ENCODE measurements at places on chromosomes 5 and 9. TPM values are rescaled to one million over a fixed set of nuclear protein-coding genes. Genes with fewer than 3 reads are reported as not detected.

- no peak for DNase-seq
These were observed 3.9 kb downstream of the MXD3 start for GRCh38 chr5:177307544-177308363.

DNA sequence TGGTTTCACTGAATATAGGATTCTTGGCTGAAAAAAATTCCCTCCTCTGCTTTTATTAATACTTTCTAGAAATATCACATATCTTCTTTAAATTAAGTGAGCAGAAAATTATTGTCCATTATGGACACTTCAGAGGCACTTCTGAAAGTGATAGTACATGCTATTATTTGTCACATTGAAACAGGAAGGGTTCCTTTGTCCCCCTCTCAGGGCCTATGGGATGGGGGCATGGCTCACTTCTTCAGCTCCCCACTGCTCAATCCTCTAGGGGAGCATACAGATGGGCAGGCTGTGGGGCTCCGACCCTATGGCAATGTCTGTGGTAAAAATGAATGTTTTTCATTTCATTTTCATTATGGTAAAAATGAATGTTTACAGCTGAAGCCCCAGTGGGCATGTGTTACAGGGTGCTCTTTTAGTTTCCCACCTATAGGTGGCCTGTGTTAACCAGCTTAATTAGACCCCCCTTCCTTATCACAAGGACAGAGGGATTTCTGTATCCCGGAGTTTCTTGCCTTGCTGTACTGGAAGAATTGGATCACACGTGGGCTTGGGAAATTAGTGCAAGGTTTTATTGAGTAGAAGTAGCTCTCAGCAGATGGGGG is 1225.2 kb downstream of the PTPRD start:
- no peak for DNase-seq

DNA sequence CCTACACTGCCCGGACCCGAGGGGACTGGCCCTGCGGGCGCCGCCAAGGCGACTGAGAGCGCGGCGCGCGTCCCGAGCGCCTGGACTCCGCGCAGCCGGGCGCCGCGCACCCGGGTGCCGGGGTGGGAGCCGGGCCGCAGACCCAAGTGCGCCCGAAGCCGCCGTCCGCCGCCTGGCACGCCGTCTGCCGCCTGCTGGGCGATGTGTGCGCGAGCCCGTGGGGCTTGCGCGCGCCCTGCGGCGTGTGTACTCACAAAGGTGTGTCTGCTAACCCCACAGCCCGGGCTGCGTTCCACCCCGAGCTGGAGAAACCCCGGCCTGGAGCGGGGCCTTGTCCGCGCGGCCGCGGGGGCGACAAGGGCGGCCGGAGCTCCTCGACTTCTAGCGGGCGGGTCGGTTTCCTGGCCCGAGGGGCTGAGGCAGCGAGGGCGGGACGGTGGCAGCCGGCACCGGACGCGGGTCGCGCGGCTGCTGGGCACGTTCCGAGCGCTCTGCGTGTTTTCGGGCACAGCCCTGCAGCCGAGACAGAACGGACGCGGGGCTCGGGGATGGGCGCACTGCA is 1.1 kb upstream of the ZSWIM6 start:
- DNase-seq = peak; percentile 76

DNA sequence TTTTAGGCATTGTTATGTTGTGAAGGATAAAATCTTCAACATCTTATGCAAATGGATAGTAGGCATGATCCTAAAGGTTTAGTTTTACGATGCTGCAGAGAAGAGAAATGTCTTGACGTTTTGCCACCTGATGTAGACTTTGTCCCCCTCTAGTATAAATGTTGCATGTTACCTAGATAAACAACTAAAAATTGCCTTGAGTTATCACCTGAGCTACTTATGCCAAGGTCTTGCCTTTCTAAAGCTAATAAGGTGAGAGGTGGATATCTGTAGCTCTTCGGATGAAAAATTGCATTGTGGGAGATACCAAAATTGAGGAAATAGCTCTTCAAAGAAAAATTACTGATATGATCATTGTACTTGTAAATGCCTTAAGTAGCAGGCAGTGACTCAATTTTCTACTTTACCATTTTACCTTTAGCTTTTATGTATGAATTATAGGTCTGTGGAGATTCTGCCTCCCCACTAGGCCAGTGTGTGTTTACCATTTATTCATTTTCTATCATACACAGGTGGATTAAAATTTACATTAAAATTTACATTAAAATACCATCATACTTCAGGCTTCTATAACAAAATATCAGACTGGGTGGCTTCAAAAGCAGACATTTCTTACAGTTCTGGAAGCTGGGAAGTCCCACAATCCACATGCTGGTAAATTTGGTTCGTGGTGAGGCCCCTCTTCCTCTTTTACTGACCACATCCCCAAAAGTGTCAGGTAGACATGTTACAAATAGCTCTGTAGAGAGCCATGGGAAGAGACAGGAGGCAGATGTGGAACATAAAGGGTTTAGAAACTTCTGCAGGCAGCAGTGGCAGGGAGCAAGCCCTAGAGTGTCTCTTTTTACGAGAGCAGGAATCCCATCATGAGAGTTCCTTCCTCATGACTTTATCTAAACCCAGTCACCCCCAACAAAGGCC is 100.7 kb upstream of the ERBIN start:
- no peak for DNase-seq

DNA sequence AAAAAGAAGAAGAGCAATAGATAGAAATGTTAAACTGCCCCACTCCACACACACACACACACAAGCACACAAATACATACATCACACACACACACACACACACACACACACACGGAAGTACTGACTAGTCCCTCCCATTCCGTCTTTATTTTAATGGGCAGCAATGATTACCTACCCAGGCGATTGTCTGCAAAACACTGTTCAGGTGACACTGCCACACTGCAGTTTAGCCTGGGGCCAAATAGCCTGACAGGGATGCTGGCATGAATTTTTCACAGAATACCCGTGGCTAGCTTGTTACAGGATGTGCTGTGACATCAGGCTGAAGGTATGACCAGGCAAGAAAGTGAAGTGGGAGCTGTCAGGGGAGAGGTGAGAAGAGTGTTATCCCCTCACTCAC is 86.9 kb downstream of the FRMD3 start:
- DNase-seq = no peak

SPINK6 gene
- not detected for total RNA-seq

ORM2 gene
- not detected for total RNA-seq

NAIF1 gene
- 14.5 TPM for total RNA-seq

DNA sequence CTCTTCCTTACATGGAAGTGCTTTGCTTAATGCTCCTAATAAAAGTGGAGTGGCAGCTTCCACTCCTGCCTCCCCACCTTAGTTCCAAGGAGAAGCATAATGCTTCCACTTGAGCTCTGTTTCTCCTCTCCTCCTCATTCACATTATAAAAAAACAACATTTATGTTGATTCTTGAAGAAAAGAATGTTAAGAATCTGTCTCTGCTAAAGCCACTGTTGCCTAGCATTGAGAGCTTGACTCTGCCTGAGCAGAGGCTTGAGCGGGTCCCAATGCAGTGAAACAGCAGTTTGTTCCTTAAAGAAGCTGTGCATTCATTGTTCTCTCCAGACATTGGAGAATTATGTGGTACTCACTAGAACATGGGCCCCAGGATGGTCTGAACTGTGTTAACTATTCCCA is 101.5 kb upstream of the GHR start:
- no peak for DNase-seq

- DNase-seq = no peak
These were observed 133.6 kb downstream of the NFIB start for GRCh38 chr9:14180093-14180959.

DNA sequence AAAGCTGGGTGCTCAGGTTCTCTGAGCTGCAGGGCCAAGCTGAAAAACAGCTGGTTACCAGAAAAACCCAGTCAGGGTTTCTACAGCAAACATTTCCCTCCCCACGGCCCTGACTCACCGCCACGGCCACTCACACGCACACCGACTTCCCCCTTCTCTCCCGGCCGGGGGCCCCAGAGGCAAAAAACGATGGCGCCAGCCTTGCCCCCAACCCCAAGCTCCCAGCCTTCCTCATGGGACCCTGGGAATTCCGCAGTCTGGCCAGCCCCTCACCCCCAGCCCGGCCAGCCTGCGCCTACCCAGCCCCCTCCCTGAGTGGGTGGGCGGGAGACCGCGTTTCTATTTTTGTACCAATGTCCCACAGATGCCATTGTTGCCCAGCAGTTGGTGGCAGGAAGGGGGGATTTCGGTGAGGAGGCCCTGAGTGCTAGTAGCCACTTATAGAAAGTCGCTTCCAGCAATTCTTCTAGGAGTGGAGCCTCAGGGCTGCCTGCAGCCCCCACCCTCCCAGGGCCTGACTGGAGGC is 18.4 kb downstream of the ENG start:
- peak; percentile 51 for DNase-seq

DNA sequence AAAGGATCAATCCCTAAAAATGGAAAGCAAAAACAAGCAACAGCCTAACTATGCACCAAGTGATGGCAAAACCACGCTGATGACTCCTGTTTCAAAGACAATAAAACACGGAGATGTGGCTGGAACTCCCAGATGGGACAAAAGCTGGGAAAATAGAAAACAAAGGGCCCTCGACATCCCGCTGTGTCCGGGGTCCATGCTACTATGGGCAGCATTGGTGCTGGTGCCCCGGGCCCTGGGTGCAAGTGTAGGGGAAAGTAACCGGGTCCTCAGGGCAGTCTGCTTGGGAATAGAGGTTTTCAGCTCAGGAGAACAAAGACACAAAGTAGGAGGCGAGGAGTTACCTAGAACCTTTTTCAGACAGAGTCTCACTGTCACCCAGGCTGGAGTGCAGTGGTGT is 46.1 kb downstream of the MRPL36 start:
- DNase-seq = no peak

DNA sequence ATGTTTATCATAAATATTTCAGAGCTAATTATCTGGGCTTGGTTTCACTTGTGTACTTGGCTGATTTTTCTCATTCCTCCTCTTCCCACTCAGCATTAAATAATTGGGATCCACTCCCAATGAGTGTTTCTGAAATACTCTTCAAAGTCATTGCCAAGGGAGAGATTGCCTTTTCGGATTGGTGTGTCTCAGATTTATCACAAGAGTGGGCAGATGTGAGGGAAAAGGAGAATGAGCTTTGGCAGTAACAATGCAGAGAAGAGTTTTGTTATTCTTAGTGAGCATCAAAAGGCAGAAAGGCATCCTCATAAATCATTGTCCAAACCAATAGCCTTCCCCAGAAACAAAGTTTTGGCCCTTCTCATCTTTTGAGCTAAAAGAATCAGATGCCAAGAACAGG is 79.2 kb downstream of the SEMA5A start:
- DNase-seq = no peak

- no peak for DNase-seq
These were observed 4.8 kb upstream of the CHSY3 start for GRCh38 chr5:129899454-129899853.

- no peak for DNase-seq
These were observed 77.8 kb upstream of the ZNF618 start for GRCh38 chr9:113798062-113799030.

DNA sequence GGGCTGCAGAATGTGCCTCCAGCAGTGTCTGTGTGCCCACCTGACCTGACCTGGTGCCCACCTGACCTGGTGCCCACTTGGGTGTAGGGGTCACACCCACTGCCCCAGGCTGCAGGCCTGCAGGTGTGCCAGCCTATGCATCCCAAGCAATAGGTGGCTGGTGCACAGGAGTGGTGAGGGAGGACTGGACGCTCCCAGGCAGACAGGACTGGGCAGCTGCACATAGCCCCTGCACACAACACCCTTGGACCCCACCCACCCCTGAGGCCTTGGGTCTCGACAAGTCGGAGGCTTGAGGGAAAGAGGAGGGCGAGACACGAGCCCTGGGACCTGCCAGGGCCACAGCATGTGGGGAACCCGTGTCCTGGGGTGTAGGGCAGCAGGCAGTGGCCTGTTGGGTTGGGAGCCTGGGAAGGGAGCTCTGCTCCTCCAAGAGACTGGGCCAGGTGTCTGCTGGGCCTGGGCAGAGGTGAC is 10.8 kb upstream of the NRARP start:
- no peak for DNase-seq

- no peak for DNase-seq
These were observed 394.6 kb downstream of the ELAVL2 start for GRCh38 chr9:23431459-23431858.

DNA sequence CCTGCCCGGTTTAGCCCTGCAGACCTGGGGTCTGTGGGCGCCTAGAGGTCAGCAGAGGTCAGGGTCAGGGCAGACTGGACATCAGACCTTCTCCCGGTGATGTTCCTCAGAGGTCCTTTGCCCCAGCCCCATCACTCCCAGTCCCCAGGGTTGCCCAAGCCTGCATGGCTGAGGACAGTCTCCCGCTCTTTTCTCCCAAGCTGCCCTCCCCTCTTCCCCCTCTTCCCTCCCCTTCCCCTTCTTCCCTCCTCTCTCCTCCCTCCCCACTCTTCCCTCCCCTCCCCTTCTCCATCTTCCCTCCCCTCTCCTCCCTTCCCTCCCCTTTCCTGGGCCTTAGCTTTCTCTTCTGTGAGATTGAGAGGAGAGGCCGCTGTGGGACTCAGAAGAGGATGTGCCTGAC is 10.4 kb downstream of the LHX3 start:
- DNase-seq = no peak

GRCh38 chr5:175335691-175336090 is 108.3 kb downstream of the DRD1 start:
- DNase-seq = no peak

DNA sequence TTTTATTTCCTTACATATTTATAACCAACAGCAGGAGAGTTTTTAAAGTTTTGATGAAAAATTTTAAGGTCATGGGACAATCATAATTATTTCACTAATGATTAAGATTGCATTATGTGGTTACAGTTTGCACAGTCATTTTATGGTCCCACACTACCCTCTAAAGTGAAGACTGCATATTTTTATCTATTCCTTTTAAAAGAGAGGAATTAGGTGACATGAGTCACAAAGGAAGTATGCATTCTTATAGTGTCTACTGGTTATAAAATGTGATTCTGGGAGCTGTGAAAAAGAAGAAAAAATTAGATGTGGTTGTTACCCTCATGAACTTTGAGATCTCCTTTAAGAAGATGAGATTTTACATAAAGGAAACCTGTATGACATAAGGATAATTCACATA is 87.9 kb upstream of the GRIA1 start:
- no peak for DNase-seq

DNA sequence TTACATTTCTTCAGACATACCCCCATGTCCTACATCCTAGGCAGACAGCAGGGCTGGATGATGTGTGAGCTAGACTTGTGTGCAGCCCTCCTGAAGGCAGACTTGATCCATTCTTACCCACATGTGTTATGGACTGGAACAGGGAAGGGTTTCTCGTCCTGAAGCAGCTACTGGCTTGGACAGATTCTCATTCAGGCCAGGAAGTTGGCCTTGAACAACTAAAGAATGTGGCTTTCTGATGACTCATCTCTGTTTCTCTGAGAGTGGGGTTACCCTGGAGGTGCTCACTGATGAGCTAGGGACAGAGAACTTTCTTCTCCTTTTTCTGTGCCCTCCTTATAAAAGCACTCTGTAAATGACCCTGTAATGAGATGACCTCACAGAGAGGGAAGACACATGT is 246.5 kb downstream of the PCSK5 start:
- no peak for DNase-seq

GNPDA1 gene
- 56.6 TPM for total RNA-seq

GRCh38 chr9:21255538-21256212 is 15.9 kb upstream of the IFNA14 start:
- DNase-seq = no peak
